Bone marrow (tissue), 2 donors: ENCODE measurements at places on chromosomes 7 and 10.

DNA sequence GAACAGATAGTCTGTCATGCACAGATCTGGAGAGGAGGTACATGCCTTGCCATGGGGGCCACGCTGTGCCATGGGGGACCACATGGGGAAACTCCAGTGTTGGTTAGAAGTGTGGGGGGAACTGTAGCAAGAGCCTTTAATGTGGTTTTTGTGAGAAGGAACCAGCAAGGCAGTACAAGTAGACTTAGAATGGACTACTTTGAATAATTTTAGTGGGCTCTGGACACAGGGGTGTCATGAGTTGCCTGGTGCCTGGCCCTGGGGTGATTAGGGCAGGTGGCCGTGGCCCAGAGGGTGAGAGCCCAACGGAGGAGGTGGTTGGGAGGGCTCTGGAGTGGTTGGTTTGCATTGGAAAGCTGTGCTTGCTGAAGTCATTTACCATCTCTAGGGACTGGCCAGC lies 77.2 kb downstream of the CXCL12 start:
- no peak for DNase-seq

- no peak for DNase-seq
These were observed 1263.5 kb upstream of the AUTS2 start for GRCh38 chr7:68334636-68335272.

GRCh38 chr7:129535896-129536295 lies 33.6 kb downstream of the SMKR1 start:
- DNase-seq = no peak

DNA sequence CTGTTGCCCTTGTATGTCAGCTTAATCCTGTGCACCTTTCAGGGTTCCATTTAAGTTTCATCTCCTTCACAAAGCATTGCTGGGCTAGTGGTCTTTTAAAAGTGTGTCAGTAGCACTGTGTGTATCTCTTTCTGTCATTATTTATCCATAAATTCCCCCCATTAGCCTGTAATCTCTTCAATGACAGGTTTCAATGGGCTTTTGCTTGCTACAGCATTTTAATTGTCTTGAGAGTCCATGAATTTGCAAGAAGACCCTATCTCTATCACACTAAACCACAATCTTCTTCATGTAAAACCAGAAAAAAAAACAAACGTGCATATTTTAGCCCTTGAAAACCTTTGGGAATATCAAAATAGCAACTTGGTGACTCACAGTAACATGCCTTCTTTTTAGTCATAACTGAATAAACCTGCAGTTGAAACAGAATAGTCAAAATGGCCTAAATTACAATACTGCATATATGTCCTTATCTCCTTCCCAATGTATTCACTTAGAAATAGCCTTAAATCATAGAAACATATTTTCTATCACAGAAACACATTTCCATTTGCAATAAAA lies 118.6 kb downstream of the PON1 start:
- DNase-seq = no peak

DNA sequence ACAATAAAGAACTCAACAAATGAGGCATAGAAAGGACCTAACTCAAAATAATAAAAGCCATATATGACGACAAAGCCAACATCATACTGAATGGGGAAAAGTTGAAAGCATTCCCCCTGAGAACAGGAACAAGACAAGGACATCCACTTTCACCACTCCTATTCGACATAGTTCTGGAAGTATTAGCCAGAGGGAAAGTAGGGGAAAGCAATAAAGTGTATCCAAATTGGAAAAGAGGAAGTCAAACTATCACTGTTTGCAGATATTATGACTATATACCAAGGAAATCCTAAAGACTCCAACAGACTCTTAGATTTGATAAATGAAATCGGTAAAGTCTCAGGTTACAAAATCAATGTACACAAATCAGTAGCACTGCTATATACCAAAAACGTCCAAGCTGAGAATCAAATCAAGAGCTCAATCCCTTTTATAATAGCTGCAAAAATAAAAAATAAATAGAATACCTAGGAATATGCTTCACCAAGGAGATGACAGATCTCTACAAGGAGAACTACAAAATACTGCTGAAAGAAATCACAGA lies 4.8 kb downstream of the ANXA7 start:
- DNase-seq = no peak

- no peak for DNase-seq
These were observed 112.4 kb downstream of the HTR5A start for GRCh38 chr7:155182406-155182970.
